Right cardiac atrium (tissue), 5 donors: ENCODE measurements at places on chromosomes 6 and 20. TPM values are rescaled to one million over a fixed set of nuclear protein-coding genes. Genes with fewer than 3 reads are reported as not detected.

The HLA-F gene
- 46.7 TPM for polyA plus RNA-seq

The CST2 gene
- not detected for polyA plus RNA-seq

The OOEP gene
- polyA plus RNA-seq: not detected

The BCLAF1 gene
- polyA plus RNA-seq: 15.6 TPM

The BANF2 gene
- not detected for polyA plus RNA-seq

The GTF2H4 gene
- 10.6 TPM for polyA plus RNA-seq

The OR2B2 gene
- not detected for polyA plus RNA-seq

The MYMX gene
- 0.88 TPM for polyA plus RNA-seq

The CDSN gene
- 0.11 TPM for polyA plus RNA-seq

The CLDN20 gene
- polyA plus RNA-seq: not detected

The MTRF1L gene
- polyA plus RNA-seq: 17.7 TPM

The HDGFL1 gene
- polyA plus RNA-seq: not detected

The TRIM15 gene
- not detected for polyA plus RNA-seq

The SRSF6 gene
- polyA plus RNA-seq: 50.8 TPM

The TOX2 gene
- polyA plus RNA-seq: 1.9 TPM

The COL10A1 gene
- polyA plus RNA-seq: 0.05 TPM

The NDUFAF5 gene
- polyA plus RNA-seq: 55.7 TPM

The AFG1L gene
- polyA plus RNA-seq: 3.9 TPM

The C6orf52 gene
- polyA plus RNA-seq: 0.29 TPM

The MAP7 gene
- polyA plus RNA-seq: 0.79 TPM

The AGER gene
- polyA plus RNA-seq: 1.6 TPM

The BPIFA1 gene
- polyA plus RNA-seq: not detected

The DLK2 gene
- 1.1 TPM for polyA plus RNA-seq

The CGAS gene
- polyA plus RNA-seq: 0.91 TPM

The PNLDC1 gene
- polyA plus RNA-seq: 0.43 TPM

The ZSCAN23 gene
- 0.48 TPM for polyA plus RNA-seq

The TBX18 gene
- polyA plus RNA-seq: 5.7 TPM

The OPN5 gene
- polyA plus RNA-seq: not detected

The MAD2L1BP gene
- 21.6 TPM for polyA plus RNA-seq
